Activated naive CD4-positive, alpha-beta T cell treated with anti-CD3 and anti-CD28 coated beads, Interleukin-2, amount 10 ng/mL, durations not matched to agents 7 days and 5 days (primary cell): ENCODE measurements at places on chromosomes 16 and 17.

DNA sequence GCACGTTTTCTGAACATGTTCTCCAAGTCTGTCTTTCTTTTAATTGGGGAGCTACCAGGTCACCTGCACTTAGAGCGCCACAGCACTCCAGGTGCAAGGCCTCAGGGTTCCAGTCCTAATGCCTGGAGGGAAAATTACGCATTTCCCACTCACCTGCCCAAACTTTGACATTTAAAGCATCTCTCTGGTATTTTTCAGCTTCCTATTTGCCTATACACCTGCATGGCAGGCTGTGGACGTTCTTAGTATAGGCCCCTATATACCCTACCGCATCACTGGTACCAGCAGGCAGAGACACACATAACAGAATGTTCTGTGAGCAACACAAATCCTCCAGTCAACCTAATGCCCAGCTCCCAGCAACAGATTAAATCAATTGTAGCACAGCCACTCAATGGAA, 213.3 kb downstream of the MRTFB start:
- DNase-seq = no peak

GRCh38 chr16:75028544-75029135, 29.8 kb downstream of the ZNRF1 start:
- no peak for DNase-seq

DNA sequence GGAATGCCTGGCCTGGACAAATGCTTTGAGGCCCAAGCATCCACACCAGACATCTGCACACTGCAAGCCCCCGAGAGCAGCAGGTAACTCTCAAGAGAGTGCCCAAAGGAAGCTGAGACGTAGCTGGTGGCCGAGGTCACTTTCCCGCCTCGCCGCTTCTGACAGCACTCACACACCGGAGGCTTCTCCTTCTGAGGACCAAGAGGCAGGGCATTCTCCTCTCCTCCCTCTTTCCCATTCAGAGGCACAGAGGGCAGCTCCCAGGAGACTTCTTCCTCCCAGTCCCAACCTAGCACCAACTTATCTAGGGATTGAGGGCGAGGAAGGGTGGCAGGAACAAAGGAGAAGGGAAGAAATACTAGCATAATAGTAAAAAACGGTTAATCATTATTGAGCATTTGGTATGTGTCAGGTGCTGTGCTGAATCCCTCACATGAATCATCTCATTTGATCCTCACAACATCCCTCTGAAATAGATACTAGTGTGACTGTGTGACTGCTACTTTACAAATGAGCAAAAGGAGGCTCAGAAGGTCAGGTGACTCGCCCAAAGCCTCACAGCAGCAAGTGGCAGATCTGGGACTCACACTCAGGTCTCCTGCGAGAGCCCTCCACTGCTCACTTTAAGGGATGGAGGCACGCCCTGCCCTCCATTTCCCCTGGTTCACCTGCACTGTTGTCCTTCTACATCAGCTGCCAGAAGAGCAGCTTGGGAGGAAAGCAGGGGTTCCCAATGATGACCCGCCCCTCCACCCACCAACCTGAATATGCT, 41.8 kb downstream of the MYO18A start:
- DNase-seq = peak; percentile 72

DNA sequence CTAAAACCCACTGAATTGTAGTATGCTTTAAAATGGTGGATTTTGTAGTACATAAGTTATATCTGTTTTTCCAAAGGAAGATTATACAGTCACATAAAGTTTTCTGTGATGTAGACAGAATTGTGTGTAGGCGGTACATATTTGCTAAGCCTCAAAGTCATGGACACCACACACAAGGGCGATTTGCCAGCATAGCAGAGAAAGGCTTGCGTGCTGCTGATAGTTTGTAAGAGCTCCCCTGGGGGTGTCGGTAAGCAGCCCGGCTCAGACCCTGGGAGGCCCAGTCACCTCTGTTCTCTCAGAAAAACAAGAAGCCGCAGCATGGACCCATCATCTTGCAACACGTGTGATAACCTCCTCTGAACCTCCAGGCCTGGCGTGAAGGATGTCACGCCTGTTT, 38.3 kb upstream of the AKTIP start:
- DNase-seq = no peak

GRCh38 chr17:676060-676700, 38.5 kb downstream of the VPS53 start:
- no peak for DNase-seq

- DNase-seq = peak; percentile 99
These were observed at the start of gene COPS3 for GRCh38 chr17:17280613-17281549. Gene COPS3 (minus strand): TSS chr17:17281246. CDS start chr17:17281186, 60 bp downstream.

DNA sequence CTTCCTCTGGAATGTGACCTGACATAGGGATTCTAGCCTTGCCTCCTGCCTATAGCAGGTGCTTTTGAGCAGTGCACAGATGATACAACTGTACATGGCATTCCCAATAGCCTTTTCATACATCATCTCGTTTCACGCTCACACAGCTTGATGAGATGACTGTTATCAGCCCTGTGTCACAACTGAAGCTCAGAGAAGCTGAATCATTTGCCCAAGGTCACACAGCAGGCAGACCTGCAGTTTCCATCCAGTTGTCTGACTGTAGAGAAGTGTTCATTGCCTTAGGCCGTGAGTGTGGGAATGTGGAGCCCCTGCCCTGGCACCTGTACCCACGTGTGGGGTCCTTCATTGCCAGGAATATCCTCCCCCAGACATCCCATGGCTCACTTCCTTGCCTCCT, 20.1 kb downstream of the WFDC1 start:
- no peak for DNase-seq

- no peak for DNase-seq
These were observed 52.0 kb upstream of the SREBF1 start for GRCh38 chr17:17888821-17889220.

- no peak for DNase-seq
These were observed 338.7 kb downstream of the GRIN2A start for GRCh38 chr16:9843424-9844018.

- DNase-seq = peak; percentile 72
These were observed 307 bp downstream of the CDYL2 start for GRCh38 chr16:80804056-80804525.

GRCh38 chr17:67648032-67648905, 69.5 kb upstream of the NOL11 start:
- no peak for DNase-seq

GRCh38 chr16:24520983-24521382, 18.4 kb upstream of the RBBP6 start:
- no peak for DNase-seq

DNA sequence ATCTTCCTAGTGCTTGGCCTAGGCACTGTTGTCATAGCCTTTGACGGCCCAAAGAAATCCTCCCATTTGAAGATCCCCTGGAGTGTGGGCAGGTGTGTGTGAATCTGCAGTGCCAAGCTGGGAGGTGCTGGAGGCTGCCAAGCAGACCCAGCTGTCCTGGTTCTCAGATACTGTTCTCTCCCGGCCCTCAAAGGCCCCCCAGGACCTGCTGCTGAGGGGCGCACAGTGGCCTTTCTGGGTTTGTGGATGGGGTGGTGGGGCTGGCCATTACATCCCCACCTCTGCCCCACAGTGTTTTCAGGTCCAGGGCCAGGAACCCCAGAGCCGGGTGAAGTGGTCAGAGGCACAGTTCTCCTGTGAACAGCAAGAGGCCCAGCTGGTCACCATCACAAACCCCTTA, 60.5 kb downstream of the MRC2 start:
- DNase-seq = no peak

DNA sequence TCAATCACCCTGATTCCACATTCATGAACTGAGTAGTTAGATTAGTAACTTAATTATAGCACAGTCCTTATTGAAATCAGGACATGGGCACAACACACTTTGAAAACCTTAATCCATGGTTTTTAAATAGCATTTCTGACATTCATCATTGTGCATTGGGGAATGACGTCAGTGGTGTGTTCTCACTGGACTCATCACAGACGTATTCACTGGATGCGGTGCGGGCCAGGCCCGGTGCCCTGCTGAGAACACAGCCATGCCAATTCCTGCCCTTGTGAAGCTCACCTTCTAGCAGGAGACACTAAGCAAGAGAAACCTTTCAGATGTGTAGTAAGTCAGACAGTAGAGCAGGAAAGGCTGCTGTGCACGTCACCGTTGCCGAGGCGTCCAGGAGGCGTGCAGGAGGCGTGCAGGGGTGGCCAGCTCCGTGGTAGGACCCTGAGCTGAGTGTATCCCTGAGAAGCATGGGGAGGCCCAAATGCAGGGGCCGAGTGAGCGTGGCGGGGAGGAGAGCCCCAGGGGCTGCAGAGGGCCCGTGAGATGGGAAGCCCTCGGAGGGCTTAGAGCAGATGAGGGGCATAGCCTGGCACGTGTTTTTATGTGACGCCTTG, 12.9 kb downstream of the BANP start:
- DNase-seq = no peak

DNA sequence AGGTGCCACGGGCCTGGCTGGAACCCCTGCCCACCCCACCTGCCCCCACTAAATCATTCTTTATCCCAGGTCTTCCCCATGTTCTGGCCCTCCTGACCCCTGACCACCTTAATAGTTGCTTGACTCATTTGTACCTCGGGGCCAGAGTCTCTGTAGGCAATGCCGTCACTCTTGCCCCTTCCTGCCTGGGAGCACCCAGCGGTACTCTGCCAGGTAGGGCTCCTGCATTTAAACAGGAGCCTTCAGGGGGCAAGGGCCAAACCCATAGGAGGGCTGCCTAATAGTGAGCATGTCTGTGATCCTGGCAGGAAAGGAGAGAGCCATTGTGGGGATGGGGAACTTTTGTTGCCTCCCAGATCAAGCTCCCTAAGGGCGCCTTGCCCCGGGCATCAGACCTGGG, 8.8 kb upstream of the ITGA3 start:
- no peak for DNase-seq

DNA sequence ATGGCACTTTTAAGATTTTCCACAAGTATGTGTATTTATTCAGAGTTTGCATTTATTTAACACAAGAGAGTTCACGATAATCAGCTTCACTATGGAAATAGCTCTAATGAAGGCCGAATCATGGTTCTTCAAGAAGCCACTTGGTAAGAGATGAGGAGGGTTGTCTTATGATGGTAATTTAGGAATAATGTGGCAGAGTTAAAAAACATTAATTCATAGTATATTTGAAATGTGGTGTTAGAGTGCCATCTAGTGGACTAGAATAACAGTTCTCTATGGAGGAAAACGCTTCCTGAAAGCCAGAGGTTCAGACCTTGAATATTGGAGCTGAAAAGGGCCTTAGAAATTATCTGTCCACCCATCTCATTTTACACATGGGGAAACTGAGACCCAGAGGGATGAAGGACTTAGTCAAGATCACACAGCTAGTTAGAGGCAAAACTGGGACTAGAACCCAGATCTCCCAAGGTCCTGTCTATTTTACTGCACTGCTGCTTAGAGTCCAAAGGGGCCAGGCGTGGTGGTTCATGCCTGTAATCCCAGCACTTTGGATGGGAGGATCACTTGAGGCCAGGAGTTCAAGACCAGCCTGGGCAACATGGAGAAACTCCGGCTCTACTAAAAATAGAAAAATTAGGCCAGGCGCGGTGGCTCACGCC, 33.8 kb upstream of the KPNB1 start:
- no peak for DNase-seq

DNA sequence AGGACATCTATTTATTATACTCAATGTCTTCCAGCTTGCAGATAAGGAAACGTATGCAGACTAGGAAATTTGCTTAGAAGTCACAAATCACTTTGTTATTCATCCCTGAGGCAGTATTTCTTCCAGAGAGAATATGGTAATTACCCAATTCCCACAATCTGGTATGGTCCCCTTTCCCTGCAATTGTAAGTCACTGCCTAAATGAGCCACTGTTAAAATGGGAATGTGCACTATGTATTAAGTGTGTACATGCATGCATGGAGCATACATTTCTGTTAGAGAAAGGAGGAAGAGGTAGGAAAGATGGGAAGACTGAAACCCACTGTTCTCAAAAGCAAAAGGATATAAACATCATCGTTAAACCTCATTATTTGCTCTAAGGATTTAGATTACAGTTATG, 10.0 kb downstream of the NUFIP2 start:
- no peak for DNase-seq

GRCh38 chr16:50390914-50391716, 22.3 kb upstream of the BRD7 start:
- no peak for DNase-seq

DNA sequence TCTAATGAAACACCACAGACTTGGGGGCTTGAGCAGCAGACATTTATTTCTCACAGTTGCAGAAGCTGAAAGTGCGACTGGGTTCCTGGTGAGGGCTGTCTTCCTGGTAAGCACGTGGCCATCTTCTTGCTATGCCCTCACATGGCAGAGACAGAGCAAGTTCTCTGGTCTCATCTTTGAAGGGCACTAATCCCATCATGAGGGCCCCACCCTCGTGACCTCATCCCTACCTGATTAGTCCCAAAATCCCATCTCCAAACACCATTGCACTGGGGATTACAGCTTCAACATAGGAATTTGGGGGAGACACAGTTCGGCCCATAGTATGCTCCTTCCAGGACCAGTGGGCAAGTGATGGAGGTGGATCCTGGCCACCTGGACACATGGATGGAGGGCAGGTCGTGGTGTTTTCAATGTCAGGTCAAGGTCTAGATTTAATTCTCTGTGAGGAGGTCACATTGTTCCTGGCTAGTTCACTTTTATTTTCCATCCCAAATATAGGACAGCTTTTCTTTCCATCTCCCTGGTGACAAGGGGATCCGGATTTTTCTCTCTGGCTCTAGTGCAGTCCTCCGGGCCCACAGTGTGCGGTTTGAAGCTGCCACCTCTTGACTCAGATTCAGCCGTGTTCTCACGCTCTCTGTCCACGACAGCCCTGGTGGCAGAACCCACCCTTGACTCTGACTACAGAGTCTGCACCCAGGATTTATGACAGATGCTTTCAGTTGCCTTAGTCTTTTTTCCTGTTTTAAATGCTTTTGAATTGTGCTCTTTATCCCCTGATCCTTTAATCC, 160.5 kb upstream of the NOL11 start:
- DNase-seq = no peak

DNA sequence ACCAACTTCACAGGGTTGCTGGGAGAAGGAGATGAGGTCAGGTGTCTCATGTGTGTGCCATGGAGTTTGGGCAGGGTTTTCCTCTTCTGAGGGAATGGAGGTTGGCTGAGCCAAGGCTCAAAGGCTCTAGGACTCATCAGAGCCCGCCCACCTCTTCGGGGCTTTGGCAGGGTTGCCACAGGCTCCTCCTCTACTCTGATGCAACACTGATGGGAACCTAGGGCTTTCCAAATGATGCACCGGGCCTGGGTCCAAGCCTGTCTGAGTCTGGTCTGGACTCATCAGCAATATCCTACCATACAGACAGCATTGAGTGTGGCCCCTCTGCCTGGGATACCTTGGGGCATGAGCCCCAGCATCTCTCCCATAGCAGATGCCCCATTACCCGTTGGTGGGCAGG, 59.5 kb upstream of the LHX1 start:
- no peak for DNase-seq
